ENCODE measurements at places on chromosomes 7 and 10. TPM values are rescaled to one million over a fixed set of nuclear protein-coding genes. Genes with fewer than 3 reads are reported as not detected.

- no peak overlapping the region for H3K27ac ChIP-seq
- no peak for DNase-seq
- H3K4me1 ChIP-seq: no peaks in the 10 kb centered on the region
- no peak overlapping the region for H3K4me3 ChIP-seq
- H3K27me3 ChIP-seq: peaks cover 20% of the 10 kb centered on the region
Observed at GRCh38 chr10:132972149-132972985, 30.0 kb upstream of the CFAP46 start.

CPA1 gene
- 2.1 TPM for polyA plus RNA-seq

GRCh38 chr7:130160455-130160854 is 44.8 kb downstream of the TMEM209 start:
- H3K27me3 ChIP-seq: no peaks in the 10 kb centered on the region
- H3K36me3 ChIP-seq: peaks cover 33% of the 10 kb centered on the region
- no peak overlapping the region for H3K27ac ChIP-seq

GRCh38 chr10:77614778-77615625 is 22.6 kb downstream of the KCNMA1 start:
- no peaks in the 10 kb centered on the region for H3K27me3 ChIP-seq
- DNase-seq: no peak
- no peaks in the 10 kb centered on the region for H3K36me3 ChIP-seq
- H3K4me1 ChIP-seq: peaks cover 33% of the 10 kb centered on the region
- H3K4me3 ChIP-seq: no peak overlapping the region

GRCh38 chr10:92811986-92812385 is 36.3 kb upstream of the EXOC6 start:
- no peak overlapping the region for H3K27ac ChIP-seq
- no peak overlapping the region for H3K4me3 ChIP-seq

GRCh38 chr10:7891634-7892033 is 73.3 kb downstream of the TAF3 start:
- DNase-seq: no peak
- H3K27me3 ChIP-seq: no peaks in the 10 kb centered on the region
- no peak overlapping the region for H3K27ac ChIP-seq
- peaks cover 3% of the 10 kb centered on the region for H3K36me3 ChIP-seq
- peaks cover 5% of the 10 kb centered on the region for H3K4me1 ChIP-seq

DNA sequence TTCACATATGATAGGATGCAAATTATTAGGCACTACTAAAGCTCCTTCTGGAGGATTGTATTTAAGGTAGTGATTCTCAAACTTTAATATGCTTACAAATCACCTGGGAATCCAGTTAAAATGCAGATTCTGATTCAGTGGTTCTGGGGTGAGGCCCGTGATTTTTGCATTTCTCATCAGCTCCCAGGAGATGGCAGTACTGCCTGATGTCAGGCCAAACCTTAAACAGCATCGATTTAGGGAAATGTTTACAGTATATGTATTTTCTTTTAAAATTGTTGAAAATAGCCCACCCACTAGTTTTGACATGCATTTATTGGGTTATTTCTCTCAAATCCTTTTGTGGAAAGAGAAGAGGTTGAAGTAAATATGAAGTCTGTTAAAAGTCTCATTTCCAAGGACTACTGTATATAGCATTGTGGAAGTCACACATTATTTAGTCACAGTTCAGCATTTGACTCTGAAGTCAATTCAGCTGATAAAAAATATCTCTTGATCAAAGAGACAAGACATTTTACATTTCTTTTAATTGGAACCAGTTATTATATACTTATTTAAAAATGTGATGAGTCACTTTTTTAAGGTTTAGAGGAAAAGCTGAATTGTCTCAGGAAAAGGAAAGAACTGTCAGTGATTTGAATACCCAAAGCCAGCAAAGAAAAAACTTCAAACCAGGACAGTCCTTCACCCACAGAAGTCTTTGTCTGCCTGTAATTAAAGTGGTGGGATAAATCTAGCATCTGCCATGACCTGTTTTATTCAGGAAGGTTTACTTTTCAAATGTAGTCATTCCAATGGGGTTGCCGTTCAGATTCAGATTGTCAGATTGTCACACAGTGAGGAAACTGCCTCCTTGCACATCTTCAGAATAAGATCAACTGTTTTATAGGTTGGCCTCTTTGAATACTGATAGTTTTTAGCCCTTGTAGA is 21.1 kb upstream of the HBP1 start:
- no peak overlapping the region for H3K4me3 ChIP-seq
- no peaks in the 10 kb centered on the region for H3K4me1 ChIP-seq
- peak; percentile 16 for DNase-seq
- H3K27ac ChIP-seq: no peak overlapping the region

DNA sequence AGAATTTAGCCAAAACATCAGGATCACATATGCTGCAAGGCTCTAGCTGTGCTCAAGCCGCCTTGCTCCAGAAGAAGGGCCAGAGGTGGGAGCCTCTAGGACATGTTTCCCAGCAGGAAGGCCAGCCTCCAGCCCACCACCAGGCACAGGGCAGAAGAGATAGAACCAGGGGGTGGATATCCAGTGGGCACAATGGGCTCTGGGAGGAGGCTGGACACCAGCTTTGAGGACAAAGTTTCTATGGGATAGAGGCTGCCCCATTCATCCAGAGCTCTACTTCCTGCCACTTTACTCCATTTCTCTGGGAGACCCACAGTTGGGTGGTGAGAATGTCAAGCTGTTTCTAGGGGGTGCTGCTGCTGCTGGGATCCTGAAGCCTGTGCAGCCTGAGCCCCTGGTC is 77.1 kb downstream of the ARHGAP22 start:
- H3K4me1 ChIP-seq: peaks cover 3% of the 10 kb centered on the region
- no peak overlapping the region for H3K27ac ChIP-seq
- no peak for DNase-seq
- H3K27me3 ChIP-seq: peaks cover 33% of the 10 kb centered on the region
- no peak overlapping the region for H3K4me3 ChIP-seq

DNA sequence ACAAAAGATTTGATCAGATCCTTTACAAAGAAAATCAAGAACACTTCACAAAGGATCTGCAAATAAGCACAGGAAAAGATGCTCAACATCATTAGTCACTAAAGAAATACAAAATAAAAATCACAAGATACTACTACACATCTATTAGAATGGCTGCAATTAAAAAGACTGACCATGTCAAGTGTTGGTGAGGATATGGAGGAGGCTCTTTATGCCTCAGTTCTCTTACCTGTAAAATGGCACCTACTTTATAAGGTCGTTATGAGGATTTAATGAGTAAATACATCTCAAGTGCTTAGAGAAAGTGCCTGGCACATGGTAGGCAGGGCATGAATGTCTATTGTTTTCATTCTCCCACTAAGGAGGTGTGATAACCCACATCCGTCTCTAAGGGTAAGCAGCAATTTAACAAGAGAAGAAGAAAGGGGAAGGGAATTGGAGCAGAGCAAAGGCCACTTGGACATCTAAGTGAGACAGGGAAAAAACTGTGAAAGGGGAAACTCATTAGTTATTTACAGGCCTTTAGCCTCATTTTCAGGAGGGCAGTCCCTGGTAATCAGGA is 157.5 kb upstream of the NFE2L3 start:
- H3K4me1 ChIP-seq: peaks cover 16% of the 10 kb centered on the region
- H3K27me3 ChIP-seq: no peaks in the 10 kb centered on the region
- H3K27ac ChIP-seq: peak overlapping the region; percentile 45
- H3K36me3 ChIP-seq: no peaks in the 10 kb centered on the region

GALNT17 gene
- polyA plus RNA-seq: 2.7 TPM

DNA sequence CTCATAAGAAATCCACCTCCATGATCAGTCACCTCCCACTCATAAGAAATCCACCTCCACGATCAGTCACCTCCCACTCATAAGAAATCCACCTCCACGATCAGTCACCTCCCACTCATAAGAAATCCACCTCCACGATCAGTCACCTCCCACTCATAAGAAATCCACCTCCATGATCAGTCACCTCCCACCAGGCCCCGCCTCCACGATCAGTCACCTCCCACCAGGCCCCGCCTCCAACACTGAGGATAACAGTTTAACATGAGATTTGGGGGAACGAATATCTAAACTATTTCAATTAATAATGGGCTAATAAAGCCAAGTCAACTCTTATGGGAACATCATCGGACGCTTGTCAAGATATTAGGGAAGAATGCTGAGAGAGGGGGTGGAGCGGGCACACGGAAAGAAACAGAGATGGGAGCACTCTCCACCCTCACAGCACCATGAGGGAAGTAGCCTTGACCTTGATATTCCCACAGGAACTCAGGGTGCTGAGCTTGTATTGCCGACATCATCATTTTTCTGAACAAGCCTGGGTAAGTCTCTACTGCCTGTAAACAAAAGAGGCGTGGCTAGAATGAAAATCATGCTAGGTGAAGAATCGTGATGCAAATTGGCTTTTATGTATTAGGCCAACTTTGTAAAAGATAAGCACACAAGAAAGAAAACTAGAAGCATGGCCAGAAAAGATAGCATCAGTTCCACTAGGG is 303.5 kb upstream of the KLF6 start:
- peaks cover 9% of the 10 kb centered on the region for H3K27me3 ChIP-seq
- H3K4me1 ChIP-seq: no peaks in the 10 kb centered on the region
- no peak overlapping the region for H3K27ac ChIP-seq
- DNase-seq: no peak
- H3K36me3 ChIP-seq: no peaks in the 10 kb centered on the region

- no peak for DNase-seq
- H3K27ac ChIP-seq: no peak overlapping the region
- peaks cover 35% of the 10 kb centered on the region for H3K27me3 ChIP-seq
- peaks cover 6% of the 10 kb centered on the region for H3K4me1 ChIP-seq
- H3K4me3 ChIP-seq: peak overlapping the region; percentile 41
- no peaks in the 10 kb centered on the region for H3K36me3 ChIP-seq
Observed at GRCh38 chr10:117175215-117175900, 21.9 kb upstream of the KCNK18 start.

- DNase-seq: no peak
- H3K36me3 ChIP-seq: peaks cover 9% of the 10 kb centered on the region
- H3K4me3 ChIP-seq: no peak overlapping the region
- no peak overlapping the region for H3K27ac ChIP-seq
- H3K4me1 ChIP-seq: no peaks in the 10 kb centered on the region
- H3K27me3 ChIP-seq: no peaks in the 10 kb centered on the region
Observed at GRCh38 chr10:121823993-121824463, 103.8 kb downstream of the ATE1 start.

DNA sequence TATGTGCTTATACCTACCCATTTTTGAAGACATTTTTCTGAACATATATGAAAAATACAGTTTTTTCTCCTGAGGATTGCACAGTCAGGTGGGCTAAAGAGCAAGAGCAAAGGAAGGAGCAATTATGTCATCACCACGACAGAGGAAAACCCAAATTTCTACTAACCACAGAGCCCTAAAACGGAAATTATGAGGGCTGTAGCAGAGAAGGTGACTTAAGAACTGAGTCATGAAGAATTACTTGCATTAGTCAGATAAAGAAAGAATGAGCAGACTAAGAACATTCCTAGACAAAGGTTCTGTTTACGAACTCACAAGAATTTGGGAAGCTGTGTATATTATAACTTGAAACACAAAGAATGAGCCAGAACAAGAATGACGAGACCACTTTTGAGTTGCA is 974.4 kb downstream of the NXPH1 start:
- no peaks in the 10 kb centered on the region for H3K36me3 ChIP-seq
- no peak overlapping the region for H3K4me3 ChIP-seq
- no peaks in the 10 kb centered on the region for H3K4me1 ChIP-seq
- no peak for DNase-seq
- no peak overlapping the region for H3K27ac ChIP-seq

- H3K4me1 ChIP-seq: peaks cover 8% of the 10 kb centered on the region
- H3K27me3 ChIP-seq: no peaks in the 10 kb centered on the region
- H3K36me3 ChIP-seq: no peaks in the 10 kb centered on the region
- H3K27ac ChIP-seq: no peak overlapping the region
- no peak overlapping the region for H3K4me3 ChIP-seq
- DNase-seq: no peak
Observed at GRCh38 chr7:140315498-140316164, 82.7 kb downstream of the SLC37A3 start.

DNA sequence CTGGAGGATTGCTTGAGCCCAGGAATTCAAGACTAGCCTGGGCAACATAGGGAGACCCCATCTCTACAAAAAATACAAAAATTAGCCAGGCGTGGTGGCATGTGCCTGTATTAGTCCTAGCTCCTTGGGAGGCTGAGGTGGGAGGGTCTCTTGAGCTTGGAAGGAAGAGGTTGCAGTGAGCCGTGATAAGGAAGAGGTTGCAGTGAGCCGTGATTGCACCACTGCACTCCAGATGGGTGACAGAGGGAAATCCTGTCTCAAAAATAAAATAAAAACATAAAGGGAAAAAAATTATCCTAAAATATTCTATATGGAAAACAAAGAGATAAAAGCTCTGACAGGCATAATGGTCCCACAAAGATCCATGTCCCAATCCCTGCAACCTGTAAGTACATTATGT is 87.9 kb upstream of the KAT6B start:
- H3K36me3 ChIP-seq: no peaks in the 10 kb centered on the region
- DNase-seq: no peak
- H3K27ac ChIP-seq: no peak overlapping the region
- no peak overlapping the region for H3K4me3 ChIP-seq
- H3K27me3 ChIP-seq: no peaks in the 10 kb centered on the region
- H3K4me1 ChIP-seq: no peaks in the 10 kb centered on the region

DNA sequence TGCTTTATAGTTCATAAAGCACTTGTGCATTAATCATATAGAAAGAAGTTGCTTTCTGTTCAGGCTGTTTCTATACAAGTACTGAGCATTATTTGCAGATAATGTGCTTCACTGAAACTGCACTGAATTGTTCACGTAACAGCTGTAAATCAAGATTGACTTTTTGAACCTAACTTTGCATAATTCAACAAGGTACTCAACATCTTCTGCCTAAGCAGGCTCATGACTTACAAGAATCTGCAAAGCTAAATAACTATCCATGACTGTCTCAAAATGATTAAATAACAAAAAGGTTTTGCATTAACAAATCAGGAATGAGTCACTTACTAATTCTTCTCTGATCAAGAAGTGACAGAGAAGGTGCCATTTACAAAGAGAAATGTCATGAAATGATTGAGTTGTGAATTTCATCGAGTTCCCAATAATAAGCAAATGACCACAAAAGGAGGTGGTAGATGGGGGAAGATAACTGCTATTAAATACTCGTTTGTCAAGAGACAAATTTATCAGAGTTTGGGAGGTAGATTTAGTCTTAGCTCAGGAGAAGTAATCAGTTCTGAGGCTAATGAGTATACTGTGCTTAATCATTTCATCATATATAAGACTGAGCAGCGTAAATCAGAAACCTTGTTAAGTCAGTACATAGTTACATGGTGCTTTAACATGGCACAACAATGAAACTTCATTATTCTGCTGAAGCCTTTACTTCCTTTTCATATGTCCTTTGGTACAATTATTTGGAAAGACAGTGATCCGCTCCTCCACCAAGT is 161.3 kb upstream of the LRRN3 start:
- no peaks in the 10 kb centered on the region for H3K4me1 ChIP-seq
- H3K36me3 ChIP-seq: no peaks in the 10 kb centered on the region
- H3K27me3 ChIP-seq: no peaks in the 10 kb centered on the region
- no peak overlapping the region for H3K4me3 ChIP-seq
- DNase-seq: peak; percentile 79

DNA sequence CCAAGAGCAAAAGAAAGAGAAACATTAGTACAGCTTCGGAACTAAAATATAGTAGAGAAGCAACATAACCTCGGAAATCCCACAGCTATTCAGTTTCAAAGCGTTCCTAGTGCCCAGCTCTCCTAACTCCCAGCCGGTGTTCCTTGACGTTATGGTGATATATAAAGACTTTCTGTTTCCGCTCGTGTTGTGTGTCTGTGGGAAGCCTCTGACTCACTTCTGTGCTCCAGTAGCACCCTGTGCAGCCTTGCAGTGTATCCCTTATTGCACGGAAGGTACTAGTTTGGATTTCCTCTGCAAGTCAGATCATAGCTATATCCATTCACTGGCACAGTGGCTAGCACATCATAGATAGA is 535 bp downstream of the ASAH2B start:
- H3K27ac ChIP-seq: peak overlapping the region; percentile 81
- peak overlapping the region; percentile 91 for H3K4me3 ChIP-seq
- no peaks in the 10 kb centered on the region for H3K27me3 ChIP-seq
- DNase-seq: peak; percentile 14
- no peaks in the 10 kb centered on the region for H3K36me3 ChIP-seq

SPDYE6 gene
- 4.3 TPM for polyA plus RNA-seq

ACSM6 gene
- polyA plus RNA-seq: 0.06 TPM
